Kidney epithelial cell (primary cell): ENCODE measurements at places on chromosomes 16 and 17.

- no peak for DNase-seq
Measured at GRCh38 chr17:7018331-7018964, 4.4 kb upstream of the BCL6B start.

DNA sequence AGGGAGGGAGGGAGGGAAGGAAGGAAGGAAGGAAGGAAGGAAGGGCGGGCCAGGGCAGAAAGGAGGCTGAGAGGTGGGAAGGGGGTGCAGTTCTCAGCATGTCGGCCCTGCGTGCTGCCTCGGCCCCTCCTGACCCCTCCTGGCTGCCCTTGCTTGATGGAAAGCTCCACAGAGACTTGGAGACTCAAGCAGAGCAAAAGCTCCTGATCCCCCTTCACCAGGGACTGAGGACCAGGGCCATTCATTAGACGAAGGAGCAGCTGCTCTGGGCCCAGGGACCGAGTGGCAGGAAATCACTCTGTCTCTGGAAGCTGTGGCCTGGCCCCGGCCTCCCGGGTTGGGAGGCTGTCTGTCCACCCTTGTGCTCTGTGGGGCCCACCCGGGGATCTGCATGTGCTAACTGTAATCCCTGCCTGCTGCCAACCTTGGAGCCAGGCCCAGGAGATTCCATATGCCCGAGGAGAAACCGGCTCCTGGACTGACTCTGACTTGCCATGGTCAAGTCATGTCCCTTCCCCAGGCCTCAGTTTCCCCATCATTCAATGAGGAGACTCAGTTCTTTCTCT is 27.4 kb upstream of the C1QL1 start:
- no peak for DNase-seq

DNA sequence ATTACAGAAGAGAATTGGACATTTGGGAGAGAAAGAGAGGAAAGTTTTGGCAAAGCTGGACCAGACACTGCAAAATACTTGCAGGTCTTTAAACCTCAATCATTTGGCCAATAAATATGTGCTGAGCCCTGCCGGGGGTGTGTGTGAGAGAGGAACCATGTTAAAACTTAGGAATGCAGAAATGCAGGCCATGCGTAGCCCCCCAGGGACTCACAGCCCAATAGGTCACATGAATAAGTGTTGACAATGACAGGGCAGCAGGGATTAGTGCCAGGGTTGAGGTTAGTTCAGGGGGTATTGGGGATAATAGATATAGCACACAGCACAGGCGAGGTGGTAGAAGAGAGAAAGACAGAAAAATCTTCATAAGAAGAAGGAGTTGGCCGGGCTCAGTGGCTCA is 113.3 kb upstream of the ADAMTS18 start:
- DNase-seq: no peak

DNA sequence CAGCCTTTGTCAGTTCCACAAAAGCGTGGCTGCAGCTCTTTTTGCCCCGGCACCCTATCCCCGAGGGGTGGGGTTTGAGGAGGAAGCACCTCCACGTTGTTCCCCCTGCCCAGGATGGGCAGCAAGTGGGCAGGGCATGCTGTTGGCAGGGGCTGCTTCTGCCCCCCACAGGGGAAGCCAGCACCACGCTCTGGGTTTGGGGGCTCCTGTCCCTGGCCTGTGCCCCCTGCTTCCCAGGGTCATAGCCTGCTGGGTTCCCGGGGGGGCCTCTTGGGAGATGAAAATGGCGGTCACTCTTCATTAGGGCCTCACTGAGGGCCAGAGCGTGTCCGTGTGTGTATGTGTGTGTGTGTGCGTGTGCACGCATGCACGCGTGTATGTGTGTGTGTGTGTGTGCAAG is 22.8 kb downstream of the LASP1 start:
- no peak for DNase-seq

DNA sequence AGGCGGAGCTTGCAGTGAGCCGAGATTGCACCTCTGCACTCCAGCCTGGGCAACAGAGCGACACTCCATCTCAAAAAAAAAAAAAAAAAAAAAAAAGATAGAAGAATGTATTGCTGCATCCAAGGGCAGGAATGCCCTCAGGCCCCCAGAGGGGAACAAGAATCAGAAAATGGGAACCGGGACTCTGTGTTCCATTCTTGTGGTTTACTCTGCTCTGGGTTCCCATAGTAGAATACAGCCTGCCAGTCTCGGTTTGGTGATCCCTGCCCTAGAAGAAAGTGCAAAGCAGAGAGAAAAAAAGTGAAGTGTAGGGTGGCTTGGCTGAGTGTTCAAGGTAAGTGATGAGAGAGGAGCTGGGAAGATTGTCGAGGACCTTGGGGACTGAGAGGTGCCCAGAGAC is 27.4 kb upstream of the KDM6B start:
- no peak for DNase-seq

DNA sequence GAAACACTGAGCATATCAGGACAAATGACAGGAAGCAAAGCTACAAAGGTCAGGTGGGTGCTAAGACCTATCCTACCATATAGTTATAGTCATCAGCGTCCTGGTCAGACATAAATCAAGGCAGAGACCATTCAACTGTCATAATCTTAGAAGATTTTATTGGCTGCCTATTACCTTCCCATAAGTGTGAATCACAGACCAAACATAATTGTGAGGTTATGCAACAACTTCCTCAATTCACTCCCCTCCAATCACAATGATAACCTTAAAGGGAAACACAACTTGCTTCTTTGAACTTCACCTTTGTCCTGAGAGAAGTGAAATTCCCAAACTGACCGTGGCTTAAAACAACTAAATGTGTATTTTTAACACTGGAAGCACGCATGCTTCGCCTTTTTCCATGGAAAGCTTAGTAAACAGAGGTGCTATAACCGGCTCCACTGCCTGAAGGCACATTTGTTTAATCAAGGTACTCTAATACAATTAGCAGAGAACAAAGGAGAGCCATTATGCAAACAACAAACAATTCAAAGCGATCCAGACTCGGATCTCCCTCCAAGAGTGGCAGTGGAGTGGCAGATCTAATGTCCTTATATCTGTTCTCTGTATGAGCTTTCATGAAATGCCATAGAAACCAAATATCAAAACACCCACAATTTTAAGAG is 84.9 kb downstream of the TMEM114 start:
- no peak for DNase-seq

DNA sequence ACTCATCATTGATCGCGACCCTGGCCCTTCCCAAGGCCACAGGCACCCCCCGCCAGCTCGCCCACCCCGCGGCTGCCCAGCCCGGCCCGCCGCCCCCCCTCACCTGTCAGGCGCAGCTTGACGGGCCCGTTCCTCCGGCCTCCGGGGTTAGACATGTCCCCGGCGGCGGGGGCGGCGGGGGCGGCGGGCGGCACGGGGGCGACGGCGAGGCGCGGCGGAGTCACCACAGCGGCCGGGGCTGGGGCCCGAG is 456 bp downstream of the SMURF2 start:
- no peak for DNase-seq

DNA sequence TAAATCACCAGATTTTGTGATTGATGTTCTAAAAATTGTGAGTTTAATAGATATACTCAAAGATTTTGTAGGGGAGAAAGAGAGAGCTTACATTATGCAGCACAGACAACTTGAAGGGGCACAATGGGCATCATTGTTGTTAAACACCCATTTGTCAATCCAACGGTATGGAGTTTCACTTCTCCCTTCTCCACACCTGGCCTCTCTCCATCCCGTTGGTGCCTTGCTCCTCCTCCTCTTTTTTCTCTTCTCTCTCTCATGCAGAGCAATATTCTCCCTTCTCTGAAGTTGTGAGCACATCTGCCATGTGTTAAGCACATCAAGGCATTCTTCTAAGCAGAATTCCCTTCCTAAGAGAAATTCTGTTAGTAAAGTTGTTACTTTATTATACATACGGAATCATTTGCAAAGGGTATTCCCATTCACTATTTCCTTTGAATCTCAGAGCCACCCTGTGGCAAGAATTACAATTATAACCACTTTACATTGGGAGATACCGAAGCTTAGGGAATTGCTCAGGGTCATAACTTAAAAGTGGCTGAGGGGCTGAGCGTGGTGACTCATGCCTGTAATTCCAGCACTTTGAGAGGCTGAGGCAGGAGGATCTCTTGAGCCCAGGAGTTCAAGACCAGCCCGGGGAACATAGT is 40.5 kb upstream of the SKAP1 start:
- no peak for DNase-seq

DNA sequence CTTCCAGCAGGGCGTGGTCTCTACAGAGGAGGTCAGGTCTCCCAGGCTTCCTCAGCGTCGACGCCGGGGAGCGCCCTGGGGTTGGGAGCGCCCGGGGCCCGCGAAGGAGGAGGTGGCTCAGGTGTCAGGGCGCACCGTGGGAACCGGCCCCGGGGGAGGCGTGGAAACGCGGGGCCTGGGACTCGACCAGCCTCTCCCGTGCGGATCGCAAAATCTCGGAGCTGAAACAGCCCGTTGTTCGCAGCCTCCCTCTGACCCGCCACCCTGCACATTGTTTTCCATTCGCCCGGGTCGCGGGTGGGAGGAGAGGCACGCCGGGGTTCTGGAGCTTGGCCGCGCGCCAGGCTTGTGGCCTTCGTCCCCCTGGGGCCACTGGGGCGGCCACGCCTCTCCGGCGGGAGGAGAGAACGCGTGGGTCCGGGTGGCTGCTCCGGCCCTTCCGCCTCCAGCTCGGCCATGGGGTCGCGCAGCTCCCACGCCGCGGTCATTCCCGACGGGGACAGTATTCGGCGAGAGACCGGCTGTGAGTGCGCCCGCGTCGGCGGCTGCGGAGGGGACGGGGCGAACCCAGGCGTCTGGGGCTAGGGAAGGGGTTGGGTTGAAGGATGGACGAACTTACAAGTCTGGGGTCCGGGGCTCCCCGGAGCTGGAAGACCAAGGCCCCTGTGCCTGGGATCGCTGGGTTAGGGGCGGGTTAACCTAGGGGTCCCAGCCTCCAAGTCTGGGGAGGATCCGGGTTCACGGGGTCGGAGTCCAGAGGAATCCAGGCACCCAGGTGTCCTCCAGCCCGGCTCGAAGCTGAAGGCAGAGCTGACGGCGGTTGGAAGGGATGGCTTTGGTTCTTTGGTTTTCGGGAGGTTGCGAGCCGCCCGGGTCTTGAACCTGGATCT is at the start of gene CHP2:
Gene CHP2 (plus strand): TSS at position 433 of the 890 bp plus-strand sequence. CDS start 24 bp downstream, at position 457.
- DNase-seq: no peak

- no peak for DNase-seq
Measured at GRCh38 chr16:79970551-79971236, 370.2 kb upstream of the MAF start.

GRCh38 chr16:14428043-14428442 is 202.0 kb downstream of the PARN start:
- no peak for DNase-seq

DNA sequence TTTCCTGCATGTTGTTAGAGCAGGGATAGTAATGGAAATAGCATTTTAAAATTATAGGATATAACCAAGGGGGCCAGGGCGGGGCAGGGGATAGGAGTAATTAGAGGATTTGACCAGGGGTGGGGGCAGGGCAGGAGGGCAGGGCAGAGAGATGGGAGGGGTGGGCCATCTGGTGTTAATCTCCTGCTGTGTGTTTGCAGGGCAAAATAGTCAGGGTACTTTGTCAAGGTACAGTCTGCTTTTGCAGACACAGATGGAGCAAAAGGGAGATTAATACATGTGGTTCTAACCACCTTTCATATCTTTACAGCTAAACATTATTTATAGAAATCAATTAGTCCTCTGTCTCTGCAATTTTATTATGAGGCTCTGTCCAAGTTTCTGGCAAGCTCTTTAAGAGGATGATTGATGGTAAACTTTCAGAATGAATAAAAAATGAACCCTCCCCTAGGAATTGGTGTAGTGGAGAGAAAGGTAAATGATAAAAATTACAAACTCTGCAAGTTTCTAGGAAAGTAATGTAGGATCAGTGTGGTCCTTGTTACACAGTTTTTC is 6.6 kb downstream of the ANKFN1 start:
- no peak for DNase-seq

DNA sequence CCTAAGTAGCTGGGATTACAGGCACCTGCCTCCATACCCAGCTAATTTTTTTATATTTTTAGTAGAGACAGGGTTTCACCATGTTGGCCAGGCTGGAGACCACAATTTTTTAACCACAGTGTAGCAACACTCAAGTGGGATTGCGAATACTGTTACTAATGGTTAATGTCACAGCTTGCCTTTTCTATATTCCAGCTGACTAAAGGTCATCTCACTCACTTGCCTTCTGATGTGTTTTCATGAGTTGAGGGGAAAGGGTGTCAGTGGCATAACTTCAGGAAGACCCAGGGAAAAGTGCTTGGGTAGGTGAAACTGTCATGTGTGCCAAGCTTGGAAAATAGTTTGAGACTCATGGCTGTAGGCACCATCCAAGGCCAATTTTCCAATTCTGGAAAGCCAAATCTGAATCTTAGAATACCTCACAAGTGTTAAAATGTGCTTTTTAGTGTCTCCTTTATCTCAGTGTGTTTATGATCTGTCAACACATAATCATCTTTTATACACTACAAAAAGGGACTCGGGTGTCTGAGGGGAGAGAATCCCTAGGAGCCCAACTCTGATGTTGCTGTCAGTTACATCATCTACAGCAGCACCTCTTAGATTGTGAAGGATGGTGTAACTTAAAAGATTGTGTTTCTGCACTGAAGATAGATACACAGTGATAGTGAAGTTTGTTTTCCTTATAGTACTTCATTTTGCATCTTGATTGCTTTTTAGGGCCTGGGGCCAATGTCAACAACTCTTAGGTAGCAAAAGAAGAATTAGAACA is 27.1 kb downstream of the OGFOD1 start:
- no peak for DNase-seq

DNA sequence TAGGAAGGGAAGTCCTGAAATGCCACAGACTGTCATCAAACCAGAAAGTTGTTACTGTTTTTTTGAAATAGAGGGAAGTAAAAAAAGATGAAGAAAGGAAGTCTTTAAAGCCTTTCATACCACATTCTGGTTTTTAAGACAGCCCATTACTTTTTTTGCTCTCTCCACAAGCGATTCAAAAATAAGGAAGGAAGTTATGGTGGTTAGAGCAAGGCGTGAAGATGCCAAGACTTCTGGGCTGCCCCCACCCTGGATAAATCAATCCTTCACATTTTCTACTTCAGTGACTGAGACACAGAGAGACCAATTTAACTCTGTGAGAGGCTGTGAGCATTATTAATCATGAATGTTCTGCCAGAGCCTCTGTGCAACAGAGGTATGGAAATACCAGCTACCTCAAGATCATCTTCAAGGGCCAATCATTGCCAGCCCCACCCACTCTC is 82.3 kb upstream of the BCAR1 start:
- no peak for DNase-seq

DNA sequence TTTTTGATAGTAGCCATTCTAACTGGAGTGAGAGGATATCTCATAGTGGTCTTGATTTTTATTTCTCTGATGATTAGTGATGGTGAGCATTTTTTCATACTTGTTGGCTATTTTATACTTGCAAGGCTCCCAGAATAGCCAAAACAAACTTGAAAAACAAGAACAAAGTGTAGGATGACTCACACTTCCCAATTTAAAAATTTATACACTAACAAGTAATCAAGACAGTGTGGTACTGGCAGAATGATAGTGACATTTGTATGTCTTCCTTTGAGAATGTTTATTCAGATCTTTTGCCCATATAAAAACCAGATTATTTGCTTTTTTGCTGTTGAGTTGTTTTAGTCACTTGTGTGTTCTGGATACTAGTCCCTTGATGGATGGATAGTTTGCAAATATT is 17.8 kb downstream of the SPECC1 start:
- DNase-seq: no peak

- DNase-seq: no peak
Measured at GRCh38 chr16:10951026-10951425, 6.7 kb downstream of the CLEC16A start.
